Activated CD4-positive, CD25-positive, alpha-beta regulatory T cell treated with anti-CD3 and anti-CD28 coated beads, Interleukin-2, amount 50 U/mL, for 72 hours (primary cell): ENCODE measurements at places on chromosomes 2 and 18.

GRCh38 chr18:70421471-70422390 is 132.9 kb downstream of the SOCS6 start:
- no peak for DNase-seq

DNA sequence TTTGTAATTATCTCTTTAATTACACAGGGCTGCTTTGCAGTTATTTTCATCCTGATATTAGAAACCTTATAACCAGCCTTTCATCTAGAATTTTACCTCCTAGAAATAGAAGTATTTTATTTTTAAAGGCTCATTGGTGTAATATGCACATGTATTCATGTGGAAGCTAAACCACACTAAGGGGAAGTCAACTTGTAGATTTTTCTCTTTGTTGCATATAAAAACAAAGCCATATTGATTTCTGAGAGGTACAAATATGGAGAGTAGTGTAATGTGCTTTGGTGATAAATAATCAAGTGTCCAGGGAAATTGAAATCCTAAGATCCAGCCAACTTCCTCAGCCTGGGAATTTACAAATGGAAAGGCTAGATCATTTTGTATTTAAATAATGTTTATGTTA is 301.2 kb downstream of the LRATD1 start:
- no peak for DNase-seq

DNA sequence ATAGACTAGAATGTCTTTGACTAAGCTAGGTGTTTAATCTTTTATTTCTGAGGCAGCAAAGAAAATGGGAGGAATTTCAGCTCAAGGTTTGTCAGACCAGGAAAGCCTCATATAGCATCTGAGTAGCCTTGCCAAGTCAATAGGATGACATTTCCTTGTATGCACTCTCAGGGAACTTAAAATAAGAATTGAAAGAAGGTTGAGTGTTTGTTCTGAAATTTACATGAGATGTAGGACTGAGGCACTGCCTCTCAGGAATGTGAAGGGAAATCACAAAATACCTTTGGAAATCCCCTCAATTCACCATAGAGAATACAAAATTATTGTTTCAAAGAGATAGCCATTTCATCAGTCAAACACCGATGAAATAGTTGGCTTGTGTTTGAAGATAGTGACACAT is 392.0 kb upstream of the NRP2 start:
- no peak for DNase-seq

GRCh38 chr2:232324778-232325177 is 53.8 kb upstream of the ALPP start:
- no peak for DNase-seq

DNA sequence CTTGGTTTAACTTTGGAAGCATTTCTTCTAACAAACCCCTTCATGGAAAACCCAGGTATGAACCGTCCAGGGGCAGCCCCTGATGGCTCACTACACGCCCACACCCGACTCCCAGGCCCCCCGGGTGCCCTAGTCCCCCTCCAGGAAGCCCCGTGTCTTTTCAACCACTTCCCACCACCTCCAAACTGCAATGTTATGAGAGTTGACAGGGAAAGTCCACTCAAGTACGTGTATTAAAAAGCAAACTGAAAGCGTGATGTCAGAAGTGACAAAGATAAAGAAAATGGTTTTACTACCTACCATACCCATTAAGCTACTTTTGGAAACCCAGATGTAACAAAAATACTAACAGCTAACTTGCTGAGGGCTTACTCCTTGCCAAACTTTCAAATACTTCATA is 51.5 kb downstream of the L3MBTL4 start:
- no peak for DNase-seq

DNA sequence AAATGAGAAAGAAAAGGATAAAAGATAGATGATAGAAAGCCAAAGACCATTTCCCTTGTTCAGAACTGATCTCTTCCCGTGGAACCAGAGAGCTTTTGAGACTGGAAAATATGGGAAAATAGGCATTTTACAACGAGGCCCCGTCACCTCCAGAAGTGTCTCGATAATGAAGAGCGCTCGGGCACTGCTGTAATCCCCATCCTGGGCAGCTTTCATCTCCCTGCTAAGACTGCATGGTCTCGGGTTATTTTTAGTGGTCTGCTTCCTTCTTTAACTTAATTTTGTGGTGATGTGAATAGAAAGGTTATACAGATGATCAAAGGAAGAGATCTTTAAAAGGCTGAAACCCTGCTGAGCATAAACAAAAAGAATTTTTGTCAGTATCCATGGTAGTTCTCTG is 176.6 kb downstream of the METTL4 start:
- DNase-seq = no peak
